ENCODE measurements at places on chromosomes 2 and 18.
A peak's percentile ranks its signal among the peaks of the same experiment; 100 is the strongest.

GRCh38 chr2:100301881-100302584 lies 20.3 kb downstream of the LONRF2 start:
- no peaks in the 10 kb centered on the region for H3K4me1 ChIP-seq
- H3K27me3 ChIP-seq: no peaks in the 10 kb centered on the region
- no peak overlapping the region for H3K4me3 ChIP-seq
- H3K27ac ChIP-seq: no peak overlapping the region

GRCh38 chr2:23207871-23208270 lies 177.1 kb upstream of the KLHL29 start:
- DNase-seq: no peak
- H3K4me1 ChIP-seq: no peaks in the 10 kb centered on the region
- no peak overlapping the region for H3K27ac ChIP-seq
- no peaks in the 10 kb centered on the region for H3K27me3 ChIP-seq
- H3K36me3 ChIP-seq: no peaks in the 10 kb centered on the region
- H3K4me3 ChIP-seq: no peak overlapping the region

- no peaks in the 10 kb centered on the region for H3K27me3 ChIP-seq
- H3K36me3 ChIP-seq: no peaks in the 10 kb centered on the region
- H3K4me1 ChIP-seq: no peaks in the 10 kb centered on the region
Observed at GRCh38 chr2:143133783-143134182, 4.6 kb downstream of the ARHGAP15 start.

GRCh38 chr2:43185146-43185545 lies 41.3 kb downstream of the ZFP36L2 start:
- no peaks in the 10 kb centered on the region for H3K27me3 ChIP-seq
- H3K27ac ChIP-seq: no peak overlapping the region
- no peak overlapping the region for H3K4me3 ChIP-seq
- no peak for DNase-seq
- no peaks in the 10 kb centered on the region for H3K36me3 ChIP-seq

DNA sequence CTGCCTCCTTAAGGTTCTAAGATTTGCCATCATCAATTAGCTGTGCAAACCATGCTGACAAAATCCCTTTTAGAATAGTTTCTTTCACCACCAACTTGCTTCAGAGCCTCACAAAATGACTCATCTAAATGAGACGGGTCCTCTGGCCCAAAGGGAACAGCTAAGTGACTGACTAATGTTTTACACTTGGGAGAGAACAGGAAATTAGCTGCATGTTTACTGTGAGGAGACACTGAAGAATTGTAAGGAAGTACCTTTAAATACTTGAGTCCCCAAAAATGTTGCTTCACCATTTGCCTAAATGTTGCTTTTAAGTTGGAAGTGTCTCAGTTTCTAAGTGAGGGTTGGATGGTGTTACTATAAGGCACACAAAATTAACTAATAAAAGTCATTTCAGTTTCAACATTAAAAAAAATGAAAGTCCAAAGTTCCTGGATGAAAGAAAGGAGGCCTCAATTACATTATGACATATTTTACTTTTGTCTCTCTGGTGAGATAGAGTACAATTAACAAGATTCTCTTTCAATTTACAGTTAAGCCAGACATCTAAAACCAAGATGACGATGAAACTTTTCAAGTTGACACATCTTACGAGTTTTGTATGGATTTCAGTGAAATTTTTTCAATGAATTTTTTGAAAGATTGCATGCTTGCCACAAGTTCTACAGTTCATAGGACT lies 229.1 kb upstream of the FN1 start:
- no peaks in the 10 kb centered on the region for H3K27me3 ChIP-seq
- H3K36me3 ChIP-seq: no peaks in the 10 kb centered on the region
- H3K4me3 ChIP-seq: no peak overlapping the region

GRCh38 chr2:56184500-56185011 lies 766 bp downstream of the CCDC85A start:
- peak overlapping the region; percentile 96 for H3K4me3 ChIP-seq
- peaks cover 15% of the 10 kb centered on the region for H3K4me1 ChIP-seq
- no peaks in the 10 kb centered on the region for H3K36me3 ChIP-seq
- DNase-seq: no peak

GRCh38 chr18:62788876-62789275 lies 73.5 kb downstream of the PHLPP1 start:
- H3K4me1 ChIP-seq: no peaks in the 10 kb centered on the region
- H3K4me3 ChIP-seq: no peak overlapping the region
- H3K27me3 ChIP-seq: no peaks in the 10 kb centered on the region
- no peak for DNase-seq
- no peaks in the 10 kb centered on the region for H3K36me3 ChIP-seq
- no peak overlapping the region for H3K27ac ChIP-seq

DNA sequence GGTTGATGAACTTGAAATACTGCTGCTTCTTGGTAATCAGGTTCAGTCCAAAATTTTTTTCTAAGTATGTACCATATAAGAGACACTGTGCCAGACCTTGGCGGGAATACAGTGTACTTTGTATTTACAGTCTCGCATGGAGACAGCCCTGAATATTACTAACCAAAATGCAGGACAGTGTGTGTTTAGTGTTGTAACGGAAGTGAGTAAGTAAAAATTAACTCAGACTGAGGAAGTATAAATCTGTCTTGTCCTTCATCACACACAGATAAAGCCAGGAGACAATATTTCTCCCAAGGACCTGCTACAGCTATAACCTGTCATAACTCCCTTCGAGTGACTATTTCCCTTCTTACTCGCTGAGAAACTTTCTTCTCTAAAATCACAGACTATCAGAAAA lies 76.9 kb downstream of the ACTR3 start:
- H3K27ac ChIP-seq: no peak overlapping the region
- no peak for DNase-seq
- H3K36me3 ChIP-seq: no peaks in the 10 kb centered on the region
- H3K4me3 ChIP-seq: no peak overlapping the region
- H3K4me1 ChIP-seq: peaks cover 8% of the 10 kb centered on the region
- H3K27me3 ChIP-seq: no peaks in the 10 kb centered on the region

- no peaks in the 10 kb centered on the region for H3K36me3 ChIP-seq
- no peaks in the 10 kb centered on the region for H3K4me1 ChIP-seq
- no peak for DNase-seq
- H3K4me3 ChIP-seq: no peak overlapping the region
Observed at GRCh38 chr2:75598589-75599155, 37.9 kb upstream of the EVA1A start.

DNA sequence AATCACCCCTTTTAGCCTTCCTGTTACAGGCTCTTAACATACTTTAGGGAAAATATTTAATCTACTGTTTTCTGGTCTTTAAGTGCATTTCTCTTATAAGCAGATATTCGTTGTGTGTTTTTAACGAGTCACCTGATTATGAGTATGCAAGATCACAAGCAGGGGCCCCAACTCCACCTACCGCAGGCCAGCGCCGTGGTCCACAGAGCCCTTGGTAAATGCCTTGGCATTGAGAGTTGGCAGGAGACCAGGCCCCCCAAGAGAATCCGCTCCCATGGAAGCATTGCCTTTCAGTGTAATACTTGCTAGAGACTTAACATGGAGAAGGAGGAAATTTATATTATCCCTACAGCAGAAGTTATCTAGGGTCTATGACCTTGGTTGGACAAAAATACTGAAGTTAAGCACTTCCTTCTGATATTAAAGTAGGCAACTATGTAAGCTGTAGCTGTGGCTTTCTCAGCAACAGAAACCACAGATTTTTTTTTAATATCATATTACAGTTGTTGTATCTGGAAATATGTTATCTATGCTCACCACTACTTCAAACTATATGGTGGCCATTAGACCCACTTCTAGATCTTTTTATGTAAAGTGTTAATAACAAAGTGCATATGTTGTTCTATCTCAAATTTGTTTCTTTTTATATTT lies 241.8 kb upstream of the MGAT5 start:
- H3K27ac ChIP-seq: no peak overlapping the region
- H3K36me3 ChIP-seq: no peaks in the 10 kb centered on the region
- no peak overlapping the region for H3K4me3 ChIP-seq
- DNase-seq: no peak
- H3K4me1 ChIP-seq: no peaks in the 10 kb centered on the region

DNA sequence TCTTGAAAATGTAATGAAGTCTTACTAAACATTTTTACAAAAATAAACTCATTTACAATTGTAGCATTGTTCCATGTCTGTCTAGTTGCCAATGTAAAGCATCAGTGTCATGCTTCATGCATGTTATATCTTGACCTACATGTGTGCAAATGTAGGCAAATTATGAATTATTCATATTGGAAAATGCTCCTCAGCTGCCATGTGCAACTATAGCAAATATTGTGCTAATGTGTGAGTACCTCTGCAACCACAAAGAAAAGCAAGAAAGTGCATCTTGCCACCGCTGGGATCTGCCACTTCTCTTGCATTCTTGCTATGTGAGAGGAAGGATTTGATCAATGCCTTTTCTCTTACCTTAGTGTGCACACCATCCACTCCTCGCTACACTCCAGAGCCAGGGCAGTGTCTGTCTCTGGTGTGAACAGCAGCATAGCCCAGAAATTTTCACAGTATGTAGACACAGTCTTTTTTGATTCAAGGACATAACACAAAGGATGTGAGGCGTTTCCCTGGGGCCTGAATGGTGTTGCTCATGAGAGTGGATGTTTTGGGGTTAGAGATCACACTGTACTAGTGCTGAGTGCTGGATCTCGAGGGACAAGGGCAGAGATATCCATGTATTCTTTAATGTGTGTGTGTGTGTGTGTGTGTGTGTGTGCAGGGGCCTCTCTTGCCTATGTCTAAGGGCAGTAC lies 47.6 kb upstream of the HAAO start:
- no peak overlapping the region for H3K4me3 ChIP-seq
- no peak for DNase-seq
- peaks cover 57% of the 10 kb centered on the region for H3K4me1 ChIP-seq
- peak overlapping the region; percentile 73 for H3K27ac ChIP-seq
- H3K36me3 ChIP-seq: no peaks in the 10 kb centered on the region

DNA sequence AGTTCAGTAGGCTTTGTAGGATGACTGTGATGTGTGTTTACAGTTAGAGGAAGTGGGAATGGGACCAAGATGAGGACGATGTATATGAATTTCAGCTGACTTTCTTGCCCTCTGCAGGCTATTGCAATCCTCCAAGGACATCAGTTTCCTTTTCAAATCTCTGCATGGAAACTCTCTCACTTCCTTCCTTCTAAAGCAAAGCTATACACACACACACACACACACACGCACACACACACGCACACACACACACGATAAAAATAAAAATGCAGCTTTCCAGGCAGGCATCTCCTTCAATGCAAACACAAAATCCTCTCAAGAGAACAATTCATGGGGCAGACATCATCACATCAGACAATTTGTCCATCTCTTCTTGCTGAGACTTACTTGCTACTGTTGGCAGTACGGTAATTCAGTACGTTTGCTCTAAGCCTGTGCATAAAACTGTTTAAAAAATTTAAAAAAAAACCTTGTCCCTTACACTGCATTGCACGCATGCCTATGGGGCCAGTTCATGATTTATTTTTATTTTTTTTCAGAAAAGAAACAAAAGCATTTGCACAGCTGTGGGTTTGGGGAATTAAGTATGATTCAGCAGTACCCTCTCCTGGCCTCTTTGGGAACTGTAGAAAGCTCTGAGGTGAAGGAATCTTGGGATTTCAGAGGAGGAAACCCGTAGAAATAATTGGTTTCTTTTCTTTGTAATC lies 27.1 kb upstream of the ICOS start:
- H3K27ac ChIP-seq: peak overlapping the region; percentile 51
- peaks cover 7% of the 10 kb centered on the region for H3K4me1 ChIP-seq
- no peaks in the 10 kb centered on the region for H3K27me3 ChIP-seq
- H3K36me3 ChIP-seq: no peaks in the 10 kb centered on the region

- H3K27me3 ChIP-seq: no peaks in the 10 kb centered on the region
- H3K4me1 ChIP-seq: peaks cover 52% of the 10 kb centered on the region
- H3K4me3 ChIP-seq: peak overlapping the region; percentile 18
- DNase-seq: no peak
Observed at GRCh38 chr18:34809451-34810072, 99.5 kb downstream of the DTNA start.

DNA sequence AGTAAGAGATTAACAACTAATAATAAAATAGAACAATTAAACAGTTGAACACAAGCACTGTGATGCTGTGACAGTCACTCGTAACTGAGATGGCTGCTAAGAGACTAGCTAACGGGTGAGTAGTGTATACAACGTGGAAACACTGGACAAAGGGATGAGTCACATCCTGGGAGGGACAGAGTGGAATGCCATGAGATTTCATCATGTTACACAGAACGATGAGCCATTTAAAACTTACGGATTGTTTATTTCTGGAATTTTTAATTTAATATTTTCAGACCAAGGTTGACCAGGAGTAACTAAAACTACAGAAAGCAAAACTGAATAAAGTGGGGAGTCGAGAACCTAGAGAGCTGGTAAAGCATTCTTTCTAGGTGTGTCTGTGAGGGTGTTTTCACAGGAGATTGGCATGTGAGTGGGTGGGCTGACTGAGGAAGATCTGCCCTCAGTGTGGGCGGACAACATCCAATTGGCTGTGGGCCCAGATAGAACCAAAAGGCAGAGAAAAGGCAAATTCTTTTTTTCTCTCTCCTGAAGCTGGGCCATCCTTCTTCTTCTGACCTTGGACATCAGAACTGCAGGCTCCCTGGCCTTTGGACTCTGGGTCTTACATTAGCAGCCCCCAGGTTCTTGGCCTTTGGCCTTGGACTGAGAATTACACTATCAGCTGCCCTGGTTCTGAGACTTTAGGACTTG lies 14.6 kb downstream of the TMSB10 start:
- H3K4me1 ChIP-seq: peaks cover 12% of the 10 kb centered on the region
- H3K27ac ChIP-seq: peak overlapping the region; percentile 49
- H3K36me3 ChIP-seq: no peaks in the 10 kb centered on the region
- no peak overlapping the region for H3K4me3 ChIP-seq

- H3K36me3 ChIP-seq: no peaks in the 10 kb centered on the region
- H3K4me3 ChIP-seq: no peak overlapping the region
- H3K27ac ChIP-seq: no peak overlapping the region
- DNase-seq: no peak
- H3K27me3 ChIP-seq: no peaks in the 10 kb centered on the region
Observed at GRCh38 chr18:3722649-3723433, 272.9 kb downstream of the TGIF1 start.

GRCh38 chr2:134917360-134917865 lies 1.2 kb upstream of the CCNT2 start:
- H3K4me3 ChIP-seq: peak overlapping the region; percentile 80
- H3K27me3 ChIP-seq: no peaks in the 10 kb centered on the region
- peak overlapping the region; percentile 92 for H3K27ac ChIP-seq

GRCh38 chr2:238313991-238314350 lies 6.3 kb upstream of the TRAF3IP1 start:
- H3K27ac ChIP-seq: no peak overlapping the region
- DNase-seq: no peak
- no peaks in the 10 kb centered on the region for H3K4me1 ChIP-seq
- H3K27me3 ChIP-seq: no peaks in the 10 kb centered on the region

- no peaks in the 10 kb centered on the region for H3K36me3 ChIP-seq
- H3K27me3 ChIP-seq: no peaks in the 10 kb centered on the region
- no peaks in the 10 kb centered on the region for H3K4me1 ChIP-seq
- no peak for DNase-seq
Observed at GRCh38 chr2:179818546-179818945, 42.9 kb downstream of the ZNF385B start.

DNA sequence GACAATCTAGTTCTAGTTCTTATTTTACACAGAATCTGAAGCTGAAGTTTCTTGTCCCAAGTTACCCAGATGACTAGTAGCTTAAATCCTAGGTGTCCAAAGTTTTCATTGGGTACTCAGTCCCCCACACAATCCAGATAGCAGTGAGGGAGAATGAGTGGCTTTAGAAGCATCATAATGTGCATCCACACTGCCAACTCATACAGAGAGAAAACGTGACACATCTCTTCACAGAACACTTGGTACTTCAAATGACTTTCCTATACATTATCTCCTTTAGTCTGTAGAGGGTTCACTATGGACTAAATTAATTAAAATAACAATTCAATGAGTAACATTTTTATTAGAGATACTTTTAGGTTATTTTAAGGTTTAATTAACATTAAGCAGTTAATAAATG lies 45.2 kb downstream of the STRADB start:
- no peak overlapping the region for H3K27ac ChIP-seq
- DNase-seq: no peak
- no peaks in the 10 kb centered on the region for H3K4me1 ChIP-seq
- H3K27me3 ChIP-seq: no peaks in the 10 kb centered on the region
- no peak overlapping the region for H3K4me3 ChIP-seq
- H3K36me3 ChIP-seq: no peaks in the 10 kb centered on the region
